ENCODE measurements at places on chromosomes 5 and 9.
A peak's percentile ranks its signal among the peaks of the same experiment; 100 is the strongest.

GRCh38 chr9:33851301-33851700, 34.3 kb downstream of the UBE2R2 start:
- DNase-seq, result no peak

GRCh38 chr5:78631931-78632330, 16.6 kb downstream of the LHFPL2 start:
- no peak for DNase-seq

DNA sequence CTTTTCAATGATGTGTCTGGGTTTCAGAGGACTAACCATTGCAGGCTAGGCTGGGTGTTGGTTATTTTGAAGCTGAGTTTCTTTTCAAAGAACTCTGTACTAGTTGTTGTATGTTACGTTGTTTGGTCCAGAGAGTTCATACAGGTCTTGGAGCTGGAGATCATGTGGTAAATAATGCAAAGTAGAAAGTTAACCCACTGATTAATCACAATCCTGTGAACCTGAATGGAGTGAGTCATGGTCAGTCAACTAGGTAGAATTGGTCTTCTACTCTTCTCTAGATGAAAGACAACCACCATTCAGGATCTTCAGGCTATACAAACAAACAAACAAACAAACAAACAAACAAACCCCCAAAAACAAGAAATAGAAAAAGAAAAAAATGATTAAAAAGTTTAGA, 388.9 kb upstream of the ACTBL2 start:
- DNase-seq, result no peak

GRCh38 chr5:124124711-124125229, 612.8 kb downstream of the CSNK1G3 start:
- no peak for DNase-seq

DNA sequence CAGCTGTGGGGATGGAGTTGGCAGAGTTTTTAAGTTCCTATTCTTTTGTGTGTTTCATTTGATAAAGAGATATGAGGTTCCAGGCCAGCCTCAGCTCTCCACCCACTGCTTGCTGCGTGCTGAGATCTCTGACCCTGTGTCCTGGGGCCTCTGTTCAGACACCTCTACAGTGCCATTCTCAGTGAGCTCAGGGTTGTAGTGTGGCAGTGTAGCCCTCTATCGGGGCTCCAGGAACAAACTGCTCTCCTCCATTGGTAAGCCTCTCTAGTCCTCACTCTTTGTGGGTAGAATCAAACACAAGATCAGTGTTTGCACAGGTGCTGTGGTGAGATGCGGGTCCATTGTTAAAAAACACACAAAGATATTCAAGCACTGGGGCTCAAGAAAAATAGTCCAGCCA, 386.6 kb upstream of the RPS23 start:
- peak; percentile 36 for DNase-seq

- DNase-seq, result no peak
These were observed 15.8 kb upstream of the HMHB1 start for GRCh38 chr5:143796125-143796524.

DNA sequence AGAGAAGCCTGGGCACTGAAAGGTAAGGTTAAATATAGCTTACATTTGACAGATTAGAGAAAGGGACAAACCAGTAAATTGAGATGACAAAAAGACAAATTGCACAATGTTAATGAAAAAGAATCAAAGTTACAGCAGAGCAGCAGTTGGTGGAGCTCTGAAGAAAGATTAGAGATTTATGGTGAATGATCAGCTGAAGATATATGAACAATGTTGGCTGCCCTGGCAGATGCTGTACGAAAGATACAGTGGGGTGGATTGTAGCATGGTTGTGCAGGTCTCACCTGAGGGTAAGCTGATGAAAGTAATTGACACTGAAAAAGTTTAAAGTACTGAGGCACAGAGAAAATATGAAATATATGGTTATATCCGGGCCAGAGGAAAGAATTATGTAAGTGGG, 492.1 kb downstream of the ARHGEF28 start:
- no peak for DNase-seq
